Cortex of kidney (tissue), 1 donor: ENCODE measurements at places on chromosomes 4 and X.

DNA sequence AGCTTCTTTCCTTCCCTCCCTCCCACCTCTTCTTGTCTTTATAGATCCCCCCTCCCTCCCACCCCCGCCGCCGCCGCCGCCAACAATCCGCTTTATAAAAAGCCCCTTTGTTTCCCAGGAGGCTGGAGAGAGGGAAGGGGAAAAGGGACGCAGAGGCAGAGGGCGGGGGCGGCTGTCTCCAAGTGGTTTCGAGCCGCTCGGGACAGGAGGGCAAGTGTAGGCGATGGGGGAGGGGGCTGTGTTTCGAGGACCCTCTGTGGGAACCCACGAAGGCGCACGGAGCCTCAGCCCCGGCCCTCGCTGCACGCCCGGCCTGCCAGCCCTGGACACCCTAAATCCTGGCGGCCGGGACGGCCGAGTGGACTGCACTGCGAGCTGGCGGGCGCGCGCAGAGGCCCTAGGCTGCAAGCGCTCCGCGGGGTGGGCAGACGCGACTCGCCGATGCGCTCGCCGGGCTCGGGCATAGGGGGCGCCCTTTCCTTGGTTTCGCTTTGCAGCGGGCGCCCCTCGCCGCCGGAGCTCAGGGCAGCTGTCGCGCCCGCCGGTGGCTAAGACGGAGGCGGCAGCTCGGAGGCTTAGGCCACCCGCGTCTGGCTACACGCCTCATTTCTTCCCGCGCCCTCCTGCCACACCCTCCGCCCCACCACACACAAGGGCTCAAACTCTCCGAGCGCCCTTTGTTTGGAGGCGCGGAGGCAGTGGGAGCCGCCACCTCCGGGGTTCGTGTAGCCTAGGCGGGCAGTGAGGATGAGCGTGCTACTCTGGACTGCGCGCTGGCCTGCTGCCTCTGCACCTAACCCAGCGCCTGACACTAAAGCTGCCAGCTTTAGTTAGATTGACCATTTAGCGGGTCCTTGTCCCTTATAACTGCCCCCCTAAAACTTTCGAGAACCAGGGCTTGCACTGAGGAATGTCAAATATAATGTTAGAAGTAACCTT lies 2.2 kb downstream of the MAMLD1 start:
- no peak for DNase-seq

DNA sequence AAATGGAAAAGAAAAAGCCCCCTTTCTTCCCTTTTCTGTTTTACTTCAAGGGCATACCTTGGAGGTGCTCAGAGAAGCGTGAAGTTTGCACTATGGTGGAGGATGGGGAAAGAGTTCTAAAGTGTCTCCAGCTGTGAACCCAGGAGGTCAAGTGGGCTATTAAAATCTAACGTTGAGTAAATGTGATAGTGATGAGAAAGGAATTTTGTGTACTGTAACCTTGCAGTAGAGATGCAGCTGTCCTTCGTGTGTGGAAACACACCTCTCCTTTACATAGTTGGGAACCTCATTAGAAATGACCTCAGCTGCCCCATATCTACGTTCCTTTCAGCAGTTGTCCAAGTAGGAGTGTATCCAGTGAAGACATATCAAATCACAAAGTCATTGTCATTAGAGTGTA lies 26.5 kb downstream of the ADH5 start:
- DNase-seq, result no peak

GRCh38 chr4:73715659-73716058 lies 24.7 kb upstream of the CXCL8 start:
- DNase-seq, result no peak

GRCh38 chr4:169234137-169234855 lies 36.5 kb downstream of the SH3RF1 start:
- DNase-seq, result no peak

- DNase-seq, result no peak
Observed at GRCh38 chr4:188941524-188942119, 802.4 kb downstream of the TRIML1 start.

- no peak for DNase-seq
Observed at GRCh38 chr4:103054030-103054429, 22.5 kb downstream of the SLC9B2 start.

- DNase-seq, result no peak
Observed at GRCh38 chrX:7191681-7192110, 43.7 kb upstream of the PUDP start.

GRCh38 chr4:88610771-88611170 lies 18.5 kb downstream of the HERC3 start:
- no peak for DNase-seq
